Activated CD4-positive, alpha-beta T cell treated with anti-CD3 and anti-CD28 coated beads for 36 hours (primary cell): ENCODE measurements at places on chromosomes 3 and 15. TPM values are rescaled to one million over a fixed set of nuclear protein-coding genes. Genes with fewer than 3 reads are reported as not detected.

GRCh38 chr3:107543666-107544065 is 20.9 kb downstream of the BBX start:
- DNase-seq = peak; percentile 12

DNA sequence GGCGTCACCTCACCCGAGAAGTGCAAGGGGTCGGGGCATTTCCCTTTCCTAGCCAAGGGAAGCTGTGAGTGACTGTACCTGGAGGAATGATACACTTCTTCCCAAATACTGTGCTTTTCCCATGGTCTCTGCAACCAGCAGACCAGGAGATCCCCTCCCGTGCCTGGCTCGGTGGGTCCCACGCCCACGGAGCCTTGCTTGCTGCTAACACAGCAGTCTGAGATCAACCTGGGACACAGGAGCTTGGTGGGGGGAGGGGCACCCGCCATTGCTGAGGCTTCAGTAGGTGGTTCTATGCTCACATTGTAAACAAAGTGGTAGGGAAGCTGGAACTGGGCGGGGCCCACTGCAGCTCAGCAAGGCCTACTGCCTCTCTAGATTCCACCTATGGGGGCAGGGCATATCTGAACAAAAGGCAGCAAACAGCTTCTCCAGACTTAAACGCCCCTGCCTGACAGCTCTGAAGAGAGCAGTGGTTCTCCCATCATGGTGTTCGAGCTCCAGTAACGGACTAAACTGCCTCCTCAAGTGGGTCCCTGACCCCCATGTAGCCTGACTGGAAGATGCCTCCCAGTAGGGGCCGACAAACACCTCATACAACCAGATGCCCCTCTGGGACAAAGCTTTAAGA is 31.4 kb upstream of the ABHD5 start:
- no peak for DNase-seq

- peak; percentile 12 for DNase-seq
Measured at GRCh38 chr15:62112616-62113593, 46.1 kb downstream of the C2CD4A start.

PLSCR1 gene
- total RNA-seq = 66.1 TPM

PHLDB2 gene
- total RNA-seq = 0.81 TPM

PPCDC gene
- total RNA-seq = 23.3 TPM

EFCAB12 gene
- 0.56 TPM for total RNA-seq

MCTP2 gene
- 27.8 TPM for total RNA-seq

DNA sequence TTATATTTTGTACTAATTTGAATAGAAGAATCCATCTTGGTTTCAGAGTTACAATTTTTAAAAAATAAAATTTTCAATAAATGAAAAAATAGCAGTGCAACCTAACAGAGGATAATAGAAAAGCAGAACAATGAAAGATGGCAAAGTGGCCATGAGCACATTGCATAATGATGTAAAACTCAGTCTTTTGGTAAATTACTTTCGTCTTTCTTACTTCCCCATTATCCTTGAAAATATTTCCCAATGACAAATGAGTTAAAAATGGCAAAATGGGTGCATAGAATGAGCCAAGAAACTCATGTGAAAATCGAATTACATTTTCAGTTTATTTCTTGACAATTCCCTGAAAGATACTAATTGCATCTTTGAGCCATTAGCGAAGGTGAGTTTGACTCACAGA is 236.4 kb downstream of the CDIN1 start:
- DNase-seq = no peak

ESYT3 gene
- total RNA-seq = 0.37 TPM

- DNase-seq = no peak
Measured at GRCh38 chr3:52229656-52230055, 4.2 kb upstream of the TLR9 start.

CPB1 gene
- total RNA-seq = not detected

GRCh38 chr3:155843569-155843968 is 10.7 kb downstream of the SLC33A1 start:
- DNase-seq = no peak

DNA sequence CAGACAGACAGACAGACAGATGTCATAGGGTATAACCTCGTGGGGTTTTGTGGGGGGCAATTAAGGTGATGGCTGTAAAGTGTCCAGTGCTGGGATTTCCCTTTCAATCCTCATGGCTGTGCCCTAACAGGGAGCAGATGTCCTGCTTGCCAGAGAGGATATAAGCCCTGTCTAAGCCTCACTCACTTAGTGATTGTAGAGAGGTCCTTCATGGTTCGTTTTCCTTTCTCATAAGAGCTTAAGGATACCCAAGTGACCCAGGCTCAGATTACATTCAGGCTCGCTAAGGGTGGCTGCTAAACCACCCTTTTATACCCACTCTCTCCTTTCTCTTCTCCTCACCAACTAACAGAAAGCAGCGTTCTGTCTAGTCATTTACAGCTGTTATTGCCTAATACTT is 19.2 kb downstream of the LYSMD2 start:
- no peak for DNase-seq

DNA sequence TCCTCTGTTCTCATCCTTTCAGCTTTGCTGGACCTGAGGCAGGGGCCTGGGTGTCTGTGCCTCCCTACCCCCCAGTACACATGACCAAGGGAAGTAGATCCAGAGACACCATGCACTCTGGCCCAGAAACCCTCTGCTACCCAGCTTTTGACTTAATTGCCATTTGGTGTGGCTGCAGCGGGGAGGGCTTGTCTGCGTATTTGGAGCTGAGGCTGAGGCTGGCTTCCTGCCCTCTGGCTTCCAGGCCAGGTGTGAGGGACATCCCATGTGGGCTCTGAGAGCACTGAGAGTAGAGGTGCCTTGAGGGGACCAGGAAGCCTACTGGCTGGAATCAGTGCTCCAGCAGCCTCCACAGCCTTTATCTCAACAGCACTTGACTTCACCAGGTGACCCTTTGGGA is 26.9 kb downstream of the PPCDC start:
- no peak for DNase-seq

- DNase-seq = no peak
Measured at GRCh38 chr3:194738254-194739093, 52.8 kb downstream of the FAM43A start.

PARP15 gene
- 8.7 TPM for total RNA-seq

GRCh38 chr15:57495554-57496165 is 96.0 kb upstream of the MYZAP start:
- DNase-seq = no peak

RFT1 gene
- 39.8 TPM for total RNA-seq

VWA5B2 gene
- total RNA-seq = not detected
